ENCODE measurements at places on chromosomes 7 and 10. TPM values are rescaled to one million over a fixed set of nuclear protein-coding genes. Genes with fewer than 3 reads are reported as not detected.

DNA sequence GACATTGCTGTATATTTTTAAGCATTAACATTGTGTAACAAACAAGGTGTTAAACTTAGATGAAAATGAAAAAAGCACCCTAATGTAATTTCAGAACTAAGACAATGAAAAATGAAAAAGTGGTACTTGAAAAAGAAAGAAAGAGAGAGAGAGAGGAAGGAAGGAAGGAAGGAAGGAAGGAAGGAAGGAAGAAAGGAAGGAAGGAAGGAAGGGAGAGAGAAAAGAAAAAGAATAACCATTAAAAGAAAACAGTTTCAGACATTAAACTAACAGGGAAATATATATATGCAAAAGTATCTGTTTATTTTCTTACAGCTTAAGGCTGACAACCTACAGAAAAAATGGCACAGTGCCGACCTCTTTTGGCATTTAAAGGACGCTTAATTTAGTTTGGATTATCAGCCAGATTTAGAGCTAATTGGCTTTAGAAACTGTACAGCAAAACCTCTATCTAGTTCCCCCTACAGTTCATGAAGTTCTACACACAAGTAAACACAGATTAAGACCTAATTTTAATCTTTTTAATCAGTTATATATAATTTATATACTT lies 13.8 kb downstream of the MTERF1 start:
- ATAC-seq, result no peak

- no peak for ATAC-seq
Measured at GRCh38 chr7:88344956-88345832, 38.5 kb upstream of the STEAP4 start.

DNA sequence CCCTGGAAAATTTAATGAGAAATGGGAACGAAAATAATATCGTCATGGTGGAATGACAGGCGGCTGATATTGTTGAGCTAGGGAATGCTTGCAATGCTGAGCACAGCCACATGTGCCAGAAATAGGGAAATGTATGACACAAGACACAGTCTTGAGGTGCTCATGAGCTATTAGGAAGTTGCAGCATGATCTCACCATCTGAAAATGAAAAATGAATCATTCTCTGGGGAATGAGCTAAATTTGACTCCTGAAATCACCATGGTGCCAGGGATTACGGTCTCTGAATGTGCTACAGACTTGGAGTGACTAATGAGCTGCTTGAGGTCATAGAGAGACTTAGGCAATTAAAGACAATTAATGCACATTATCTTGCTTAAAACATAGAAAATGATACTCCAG lies 845.0 kb downstream of the CNTNAP2 start:
- no peak for ATAC-seq

DNA sequence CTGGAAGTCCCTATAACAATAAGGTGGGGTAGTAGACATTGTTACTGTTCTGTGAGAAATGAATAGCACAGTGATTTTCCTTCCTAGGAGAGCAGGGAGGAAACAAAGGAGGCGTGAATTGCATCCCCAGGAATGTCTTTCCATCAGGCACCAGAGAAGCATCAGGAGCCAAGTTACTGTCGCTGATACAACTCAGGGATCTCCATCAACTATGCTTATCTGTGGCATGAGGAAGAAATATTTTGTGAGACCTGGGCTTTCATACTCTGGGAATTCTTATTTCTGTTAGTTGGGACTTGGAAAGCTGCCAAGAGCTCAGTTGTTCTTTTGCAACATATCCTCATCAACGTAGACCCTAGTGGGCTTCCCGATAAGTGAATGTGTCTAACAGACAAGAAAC lies 622.3 kb downstream of the SUGCT start:
- ATAC-seq, result no peak

DNA sequence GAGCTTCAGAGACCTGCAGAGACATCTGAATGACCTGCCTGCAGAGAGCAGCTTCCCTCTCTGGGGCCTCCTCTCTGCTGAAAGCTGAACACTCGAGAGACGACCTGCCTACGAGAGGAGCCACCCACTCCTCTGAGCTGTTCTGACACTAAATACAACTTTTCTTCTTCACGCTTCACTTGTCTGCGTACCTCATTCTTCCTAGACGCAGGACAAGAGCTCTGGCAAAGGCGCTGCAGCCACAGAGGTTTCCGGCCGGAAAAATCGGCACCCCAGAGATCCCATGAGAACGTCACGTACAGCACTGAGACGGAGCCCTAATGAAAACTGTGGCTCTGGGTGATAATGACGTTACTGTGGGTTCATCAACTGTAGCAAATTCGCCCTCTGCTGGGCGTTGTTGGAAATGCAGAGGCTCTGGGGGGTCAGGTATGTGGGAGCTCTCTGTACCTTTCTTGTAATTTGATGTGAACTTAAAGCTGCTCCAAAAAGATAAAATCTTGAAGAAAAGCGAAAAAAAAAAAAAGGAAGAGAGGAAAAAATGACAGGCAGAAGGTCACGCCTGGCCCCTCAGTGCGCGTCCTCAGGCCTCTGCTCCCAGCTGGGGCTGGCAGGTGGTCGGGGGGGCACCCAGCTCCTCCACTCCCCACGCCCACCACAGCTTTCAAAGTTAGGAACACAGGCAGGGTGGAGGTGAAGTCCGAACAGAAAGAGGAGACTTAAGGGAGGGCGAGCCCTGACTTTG lies 120.7 kb downstream of the DYNC2I1 start:
- ATAC-seq, result peak; percentile 83

DNA sequence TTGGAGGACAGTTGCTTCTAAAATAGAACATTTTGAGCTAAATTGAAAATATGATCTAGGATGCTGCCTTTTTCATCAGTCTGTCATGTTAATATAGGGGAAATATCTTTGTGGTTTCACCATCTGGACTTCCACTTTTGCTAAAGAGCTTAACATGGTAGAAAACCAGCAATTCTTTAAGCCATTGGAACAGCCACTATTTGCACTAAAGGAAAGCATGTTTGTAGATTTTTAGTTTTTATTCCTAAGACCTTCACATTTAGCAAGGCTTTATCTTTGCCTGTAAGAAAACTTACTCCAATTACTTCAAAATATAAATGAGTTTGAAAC lies 291.0 kb downstream of the RNLS start:
- no peak for ATAC-seq

DNA sequence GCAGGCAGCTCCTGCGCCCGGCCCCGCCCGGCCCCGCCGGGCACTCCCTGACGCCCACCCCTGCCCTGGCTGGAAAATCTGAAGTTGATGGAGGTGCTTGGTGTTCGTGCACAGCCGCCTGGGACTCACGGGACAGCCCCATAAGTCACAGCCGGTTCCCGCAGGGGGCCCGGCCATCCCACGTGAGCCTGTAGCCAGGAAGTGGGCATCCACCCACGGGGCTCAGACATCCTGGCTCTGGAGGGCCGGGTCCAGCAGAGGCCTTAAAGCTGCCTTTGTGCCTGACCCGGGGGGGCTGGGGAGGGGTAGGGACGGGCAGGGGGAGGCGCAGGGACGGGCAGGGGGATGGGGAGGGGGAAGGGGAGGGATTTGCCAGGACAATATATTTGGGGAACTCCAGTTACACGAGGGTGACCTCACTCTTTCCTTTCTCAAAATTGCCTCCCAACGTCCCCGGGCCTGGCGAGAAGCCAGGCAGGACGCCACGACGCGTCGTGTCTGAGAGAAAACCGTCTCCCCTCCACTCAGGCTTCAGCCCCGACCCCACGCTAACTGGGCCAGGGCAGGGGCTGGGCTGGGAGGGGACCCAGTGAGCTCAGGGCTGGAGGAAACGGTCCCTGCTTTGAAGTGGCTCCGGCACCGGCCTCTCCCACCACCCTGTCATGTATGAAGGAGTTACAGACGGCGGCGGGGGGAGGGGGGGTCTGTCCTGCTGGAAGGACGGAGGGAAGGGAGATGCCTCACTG lies 82.1 kb upstream of the PDGFA start:
- ATAC-seq, result peak; percentile 32

CYP2C8 gene
- total RNA-seq, result 0.20 TPM

C10orf67 gene
- total RNA-seq, result 0.08 TPM

CHRM2 gene
- not detected for total RNA-seq

LIPK gene
- total RNA-seq, result 3.3 TPM

CYP3A4 gene
- 0.24 TPM for total RNA-seq

DEPP1 gene
- 3.3 TPM for total RNA-seq
